ENCODE measurements at places on chromosomes 13 and 19.

DNA sequence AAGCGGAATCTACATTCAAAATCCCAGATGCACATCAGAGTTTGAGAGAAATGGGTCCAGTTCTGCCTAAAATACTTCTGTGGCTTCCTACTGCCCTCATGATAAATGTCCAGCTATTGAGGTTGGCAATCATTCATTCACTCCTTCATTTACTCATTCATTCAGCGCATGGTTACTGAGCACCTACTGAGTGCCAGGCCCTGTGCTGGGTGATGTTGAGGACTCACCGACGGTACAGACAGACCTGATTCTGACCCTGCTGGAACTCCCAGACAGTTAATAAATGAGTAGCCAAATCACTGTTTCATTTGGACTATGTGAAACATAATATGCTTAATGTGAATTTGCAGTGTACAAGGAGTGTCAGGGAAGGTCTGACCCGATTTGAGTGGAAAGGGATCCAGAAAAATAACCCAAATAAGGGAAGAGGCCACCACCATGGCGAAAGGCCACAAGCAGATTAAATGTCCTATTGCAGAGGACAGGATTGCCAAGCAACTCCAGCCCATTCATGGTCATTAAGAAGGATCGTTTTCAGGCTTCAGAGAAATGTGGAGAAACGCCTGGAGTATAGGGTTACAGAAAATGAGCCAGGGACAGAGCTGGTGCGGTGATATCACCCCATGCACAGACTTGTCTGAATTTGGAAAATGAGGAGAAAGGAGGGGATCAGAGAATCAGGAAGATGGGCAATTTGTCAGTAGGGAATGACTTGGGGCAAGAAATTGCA lies 20.5 kb downstream of the DYRK1B start:
- no peak for DNase-seq

DNA sequence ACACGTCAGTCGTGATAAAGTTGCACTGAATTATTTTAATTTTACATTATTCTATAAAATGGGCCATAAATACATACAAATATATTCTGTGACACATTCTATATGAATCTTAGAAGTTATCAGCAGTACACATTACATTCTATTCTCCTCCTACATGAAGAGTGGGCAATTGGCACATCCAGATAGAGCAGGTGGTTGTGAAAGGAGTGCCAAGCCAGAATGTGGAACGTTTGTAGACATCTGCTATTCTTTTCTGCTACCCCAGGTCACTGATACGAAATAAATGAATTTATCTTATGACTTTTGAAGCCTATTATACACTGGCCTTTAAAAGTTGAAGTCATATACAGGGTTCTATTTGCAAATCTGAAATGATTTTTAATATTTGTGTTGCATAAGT lies 373.2 kb downstream of the PCDH17 start:
- DNase-seq: no peak

DNA sequence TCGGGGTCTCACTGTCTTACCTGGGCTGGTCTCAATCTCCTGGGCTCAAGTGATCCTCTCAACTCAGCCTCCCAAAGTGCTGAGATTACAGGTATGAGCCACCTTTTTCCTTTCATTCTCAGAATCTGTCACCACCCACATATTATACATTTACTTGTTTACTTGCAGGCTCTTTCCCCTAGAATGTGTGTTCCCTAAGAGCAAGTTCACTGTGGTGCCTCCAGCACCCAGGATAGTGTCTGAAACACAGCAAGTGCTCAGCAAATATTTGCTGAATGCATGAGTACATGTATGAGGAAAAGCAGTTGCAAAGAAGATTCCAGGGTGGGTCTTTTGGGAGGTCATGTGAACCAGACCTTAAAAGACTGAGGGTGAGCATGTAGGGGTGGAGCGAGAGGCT lies 96.8 kb downstream of the RGCC start:
- DNase-seq: no peak

DNA sequence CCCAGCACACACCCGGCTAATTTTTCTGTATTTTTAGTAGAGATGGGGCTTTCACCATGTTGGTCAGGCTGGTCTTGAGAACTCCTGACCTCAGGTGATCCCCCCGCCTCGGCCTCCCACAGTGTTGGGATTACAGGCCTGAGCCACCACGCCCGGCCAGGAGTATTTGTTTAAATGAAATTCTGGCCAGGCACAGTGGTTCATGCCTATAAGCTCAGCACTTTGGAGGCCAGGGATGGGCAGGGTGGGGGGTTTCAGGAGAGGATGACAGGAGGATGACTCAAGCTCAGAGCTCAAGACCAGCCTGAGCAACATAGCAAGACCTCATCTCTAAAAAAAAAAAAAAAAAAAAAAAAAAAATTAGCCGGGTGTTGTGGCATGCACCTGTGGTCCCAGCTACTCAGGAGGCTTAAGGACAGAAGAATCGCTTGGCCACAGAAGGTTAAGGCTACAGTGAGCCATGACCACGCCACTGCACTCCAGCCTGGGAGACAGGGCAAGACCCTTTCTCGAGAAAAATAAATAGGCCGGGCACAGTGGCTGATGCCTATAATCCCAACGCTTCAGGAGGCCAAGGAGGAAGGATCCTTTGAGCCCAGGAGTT lies 8.2 kb upstream of the DHDH start:
- peak; percentile 91 for DNase-seq

GRCh38 chr13:65965501-65965900 lies 1264.6 kb downstream of the PCDH9 start:
- no peak for DNase-seq

DNA sequence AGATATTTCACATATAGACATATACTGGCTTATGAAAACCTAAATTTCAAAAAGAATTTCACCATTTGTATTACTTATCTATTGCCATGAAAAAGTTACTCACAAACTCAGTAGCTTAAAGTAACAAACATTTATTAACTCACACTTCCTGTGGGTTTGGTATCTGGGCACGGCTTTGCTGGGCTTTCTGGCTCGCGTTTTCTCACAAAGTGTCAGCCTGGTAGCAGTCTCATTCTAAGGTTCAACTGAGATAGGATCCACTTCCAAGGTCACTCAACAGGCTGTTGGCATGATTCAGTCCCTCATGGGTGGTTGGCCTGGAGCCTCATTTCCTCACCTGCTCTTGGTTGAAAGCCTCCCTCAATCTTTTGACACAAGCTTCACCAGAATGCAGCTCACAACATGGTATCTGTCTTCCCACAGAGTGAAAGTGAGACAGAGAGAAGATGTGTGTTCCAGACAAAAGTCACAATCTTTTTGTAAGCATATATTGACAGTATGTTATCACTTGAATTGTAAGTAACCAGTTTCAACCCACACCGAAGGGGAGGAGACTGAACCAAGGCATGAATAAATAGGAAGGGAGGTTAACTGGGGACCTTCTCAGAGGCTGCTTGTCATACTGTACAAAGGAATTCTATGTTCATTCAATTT lies 1065.8 kb upstream of the SPRY2 start:
- no peak for DNase-seq

- DNase-seq: no peak
Observed at GRCh38 chr19:49229416-49229815, 71.8 kb downstream of the TRPM4 start.

DNA sequence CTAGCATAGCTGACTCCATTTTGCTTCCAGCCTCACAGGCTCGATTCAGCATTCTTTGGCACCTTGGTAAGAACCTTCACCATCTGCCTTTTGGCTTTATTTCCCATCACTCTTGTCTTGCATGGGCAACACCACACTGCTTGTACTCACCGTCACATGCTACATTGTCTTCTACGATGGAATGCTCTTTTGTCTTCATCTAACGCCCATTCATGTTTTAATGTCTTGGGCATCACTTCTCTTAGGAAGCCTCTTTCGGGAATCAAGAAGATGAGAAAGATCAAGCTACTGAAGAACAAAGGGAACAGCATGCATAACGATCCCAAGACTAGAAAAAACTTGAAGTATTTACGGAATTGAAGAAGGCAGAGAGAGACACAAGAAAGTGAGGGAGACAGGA lies 5.7 kb upstream of the RPL21 start:
- no peak for DNase-seq

DNA sequence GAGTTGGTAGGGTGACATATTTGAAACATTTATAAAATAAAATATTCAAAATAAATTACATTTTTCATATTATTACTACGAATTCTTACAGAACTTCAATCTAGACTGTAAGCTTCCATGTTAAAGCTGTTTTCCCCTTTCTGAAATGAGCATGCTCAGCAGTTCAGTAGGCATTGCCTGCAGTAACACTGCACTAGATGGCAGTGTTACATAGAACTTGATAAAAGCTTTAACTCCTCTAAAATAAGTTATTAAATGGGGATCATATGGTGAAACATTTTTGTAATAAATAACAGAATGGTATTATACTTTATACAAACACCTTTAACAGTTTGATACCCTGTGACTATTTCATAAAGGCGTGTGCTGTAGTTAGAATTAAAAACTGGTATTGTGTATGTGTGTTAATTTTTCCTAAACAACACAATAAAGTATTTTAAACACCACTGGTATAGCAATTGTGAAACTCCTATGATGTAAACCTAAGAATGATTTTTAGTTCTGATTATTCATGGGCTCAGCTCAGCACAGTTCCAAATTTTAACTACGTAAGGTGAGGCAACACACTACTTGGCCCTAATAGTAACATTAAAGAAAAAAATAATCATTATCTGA lies 11.6 kb upstream of the GPR18 start:
- DNase-seq: no peak

DNA sequence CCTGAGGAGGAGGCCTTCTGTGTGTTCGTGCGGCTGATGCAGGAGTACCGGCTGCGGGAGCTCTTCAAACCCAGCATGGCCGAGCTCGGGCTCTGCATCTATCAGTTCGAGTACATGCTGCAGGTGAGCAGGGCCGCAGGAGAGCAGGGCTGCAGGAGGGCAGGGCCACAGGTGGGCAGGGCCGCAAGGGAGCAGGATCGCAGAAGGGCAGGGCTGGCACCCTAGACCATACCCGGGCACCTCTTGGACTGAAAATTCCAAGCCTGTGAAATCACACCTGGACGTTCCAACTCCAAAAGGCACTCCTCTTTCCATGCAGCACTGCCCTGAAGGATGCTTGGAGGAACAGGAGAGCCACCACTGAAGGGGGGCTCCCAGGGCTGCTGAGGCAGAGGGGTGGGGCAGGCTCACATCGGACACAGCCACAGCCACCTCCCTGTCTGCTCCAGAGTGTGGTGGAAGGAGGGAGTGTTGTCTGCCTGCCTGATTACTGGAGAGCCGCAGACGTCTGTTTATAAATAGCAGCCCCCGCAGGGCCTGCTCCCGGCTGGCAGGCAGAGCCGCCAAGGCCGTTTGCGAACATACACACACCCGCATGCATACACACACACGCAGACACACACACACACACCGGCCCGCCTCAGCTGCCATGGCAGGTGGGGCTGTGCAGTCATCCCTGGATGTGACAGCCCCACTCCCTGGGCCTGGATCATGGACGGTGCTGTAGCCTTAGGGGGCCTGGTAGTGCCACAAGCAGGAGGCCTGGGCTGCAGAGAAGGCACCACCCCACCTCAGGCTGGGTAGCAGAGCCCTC lies 20.2 kb downstream of the EVI5L start:
- DNase-seq: peak; percentile 77

GRCh38 chr19:6198896-6199239 lies 63.4 kb downstream of the ACSBG2 start:
- DNase-seq: no peak

GRCh38 chr13:49635599-49636433 lies 7.5 kb downstream of the ARL11 start:
- DNase-seq: no peak

DNA sequence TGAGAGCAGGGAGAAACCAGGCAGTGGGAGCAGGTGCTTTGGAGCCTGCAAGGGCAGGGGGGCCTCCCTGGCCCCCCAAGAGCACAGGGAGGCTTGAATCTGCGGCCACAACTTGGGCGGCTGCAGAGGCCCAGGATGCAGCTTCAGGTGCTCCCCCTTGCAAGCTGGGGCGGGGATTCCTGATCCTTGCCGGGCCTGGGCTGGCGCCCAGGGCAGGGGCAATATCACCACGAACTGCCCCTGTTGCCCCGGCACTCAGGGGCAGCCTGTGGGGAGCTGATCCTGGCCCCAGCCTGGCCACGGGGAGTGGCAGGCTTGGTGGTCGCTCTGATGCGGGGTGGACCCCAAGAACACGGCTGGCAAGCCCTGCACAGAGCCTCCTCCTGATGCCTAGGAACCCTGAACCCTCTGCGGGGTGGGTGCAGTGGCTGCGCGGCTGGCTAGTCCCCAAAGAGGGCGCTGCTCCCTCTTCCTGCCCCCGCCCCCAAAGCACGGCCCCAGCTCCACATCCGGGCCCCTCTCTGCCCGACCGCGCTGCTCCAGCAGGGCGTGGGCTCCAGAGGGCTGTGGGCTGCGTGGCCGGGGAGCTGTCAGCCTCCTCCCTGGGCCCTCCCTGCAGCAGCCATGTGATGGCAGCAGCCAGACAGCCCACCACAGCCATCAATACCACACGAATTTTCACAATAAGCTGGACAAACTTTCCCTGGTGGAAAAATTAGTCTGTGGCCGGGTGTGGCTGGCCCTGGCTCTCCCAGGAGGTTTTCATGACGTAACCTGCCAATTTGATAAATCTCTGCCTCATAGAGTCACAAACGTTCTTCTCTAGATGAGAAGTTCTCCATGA lies 21.0 kb downstream of the TNFSF9 start:
- no peak for DNase-seq

DNA sequence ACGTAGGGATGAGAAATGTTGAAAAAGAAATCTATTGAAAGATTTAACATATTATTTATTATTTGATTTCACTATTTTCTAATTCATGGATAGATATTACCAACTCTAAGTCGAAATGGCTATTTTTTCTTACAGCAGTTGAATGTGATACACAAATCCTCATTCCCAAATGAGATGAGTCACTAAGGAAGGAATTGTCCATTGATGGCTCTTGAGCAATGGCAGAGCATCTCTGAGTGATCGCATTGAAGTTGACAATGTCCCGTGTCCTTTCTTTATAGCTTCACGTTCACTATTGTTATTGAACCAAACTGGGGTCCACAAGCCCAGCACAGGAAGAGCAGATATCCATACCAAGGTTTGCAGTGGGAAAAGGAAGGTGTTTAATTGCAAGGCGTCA lies 648.3 kb upstream of the SPRY2 start:
- DNase-seq: no peak

DNA sequence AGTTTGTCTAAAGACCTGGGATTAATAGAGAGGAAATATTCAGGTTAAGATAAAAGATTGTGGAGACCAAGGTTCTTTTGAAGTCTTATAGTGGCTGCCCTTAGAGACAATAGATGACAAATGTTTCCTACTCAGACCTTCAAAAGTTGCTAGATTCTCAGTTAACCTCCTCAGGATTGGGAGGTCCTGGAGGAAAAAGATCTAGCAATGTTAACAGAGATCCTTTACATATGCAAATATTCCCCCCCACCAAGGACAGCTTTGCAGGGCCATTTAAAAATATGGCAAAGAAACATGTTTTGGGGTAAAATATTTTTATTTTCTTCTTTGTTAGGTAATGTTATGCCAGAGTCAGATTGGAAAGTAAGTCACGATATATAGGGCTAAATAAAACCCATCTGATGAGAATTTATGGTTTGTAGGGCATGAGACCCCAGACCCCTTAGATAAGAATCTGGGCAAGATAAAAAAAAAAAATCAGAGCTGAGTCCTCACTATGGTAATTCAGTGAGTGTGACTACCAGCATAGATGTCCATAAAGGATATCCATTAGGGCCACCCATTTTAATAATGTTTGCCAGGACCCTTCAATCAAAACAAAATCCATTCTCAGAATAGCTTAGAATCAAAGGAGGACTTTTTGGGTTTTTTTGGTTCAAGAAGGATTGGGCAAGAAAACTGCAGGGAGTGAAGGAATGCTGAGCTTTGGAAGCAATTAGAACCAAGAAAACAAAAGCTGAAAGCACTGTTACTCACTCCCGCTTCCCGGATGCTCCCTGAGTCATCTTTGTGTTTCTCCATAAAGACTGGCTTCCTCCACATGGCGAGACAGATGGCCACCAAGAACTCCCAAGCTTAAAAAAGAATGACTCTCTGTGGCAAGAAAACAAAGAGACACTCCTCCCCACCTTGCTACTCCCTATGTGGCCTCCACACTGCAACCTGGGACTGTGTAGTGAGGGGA lies 28.2 kb downstream of the VSTM1 start:
- no peak for DNase-seq

All from RWPE2 (cell line).